NCI-H2081 (cell line): ENCODE measurements at places on chromosomes 7 and 10.
A peak's percentile ranks its signal among the peaks of the same experiment; 100 is the strongest.

- DNase-seq: no peak
Measured at GRCh38 chr7:68038621-68039314, 1042.1 kb downstream of the TYW1 start.

- no peak for DNase-seq
Measured at GRCh38 chr7:139345042-139345441, 3.9 kb downstream of the FMC1 start.

DNA sequence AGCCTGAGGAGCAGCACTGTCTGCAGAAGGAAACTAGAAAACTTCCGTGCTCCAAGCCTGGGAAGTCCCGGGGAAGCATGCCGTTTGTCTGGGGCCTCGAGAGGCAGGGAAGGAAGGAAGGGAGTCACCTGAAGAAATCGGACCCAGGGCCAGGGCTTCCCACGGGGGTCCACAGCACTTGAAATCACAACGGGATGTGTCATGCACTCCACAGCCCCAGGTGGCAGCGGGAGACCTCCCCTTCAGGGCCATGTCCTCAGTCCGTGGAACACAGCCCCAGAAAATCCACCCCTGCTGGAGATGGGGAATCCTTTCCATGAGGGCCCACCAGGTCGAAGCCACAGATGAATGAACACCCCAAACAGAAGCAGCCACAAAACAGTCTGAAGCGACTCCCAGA is 239.5 kb downstream of the MGMT start:
- no peak for DNase-seq

DNA sequence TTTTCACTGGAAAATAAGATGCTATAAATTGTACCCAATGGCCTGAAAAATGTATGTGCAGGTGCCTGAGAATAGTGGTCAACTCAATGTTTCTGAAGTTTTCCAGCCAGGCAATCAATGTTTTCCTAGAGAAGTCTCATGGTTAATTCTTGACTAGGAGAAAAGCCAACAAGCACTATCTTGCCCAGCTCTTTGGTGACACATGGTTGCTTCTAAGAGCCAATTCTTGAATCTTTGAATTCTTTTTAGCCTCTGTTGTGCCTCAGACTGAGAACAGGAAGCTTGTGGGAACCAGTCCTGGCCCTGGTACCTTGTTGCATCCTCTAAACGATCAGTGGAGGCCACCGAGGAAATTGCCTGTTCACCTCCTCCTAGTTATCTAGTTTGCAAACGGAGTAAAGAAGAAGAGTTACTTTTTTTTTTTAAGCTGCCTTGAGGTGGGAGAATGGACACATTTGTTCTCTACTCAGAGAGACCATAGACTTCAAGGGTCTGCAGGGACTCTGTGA is 144.0 kb upstream of the MKLN1 start:
- DNase-seq: no peak

GRCh38 chr10:93115661-93116383 is 42.1 kb downstream of the CYP26A1 start:
- DNase-seq: peak; percentile 12

- DNase-seq: no peak
Measured at GRCh38 chr10:125551247-125551646, 131.7 kb downstream of the TEX36 start.

DNA sequence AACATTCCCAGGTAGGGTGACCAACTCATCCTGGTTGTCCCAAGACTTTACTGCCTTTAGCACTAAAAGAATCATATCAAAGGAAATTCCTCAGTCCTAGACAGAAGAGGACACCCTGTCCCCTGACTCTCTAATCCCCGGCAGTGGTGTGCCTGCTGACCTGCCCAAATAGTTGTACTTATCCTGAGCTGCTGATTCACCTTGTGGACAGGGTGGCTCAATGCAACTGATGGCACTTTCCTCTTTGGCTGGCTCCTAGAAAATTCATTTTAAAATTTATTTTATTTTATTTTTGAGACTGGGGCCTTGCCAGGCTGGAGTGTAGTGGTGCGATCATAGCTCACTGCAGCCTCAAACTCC is 111.7 kb downstream of the JCAD start:
- DNase-seq: no peak

DNA sequence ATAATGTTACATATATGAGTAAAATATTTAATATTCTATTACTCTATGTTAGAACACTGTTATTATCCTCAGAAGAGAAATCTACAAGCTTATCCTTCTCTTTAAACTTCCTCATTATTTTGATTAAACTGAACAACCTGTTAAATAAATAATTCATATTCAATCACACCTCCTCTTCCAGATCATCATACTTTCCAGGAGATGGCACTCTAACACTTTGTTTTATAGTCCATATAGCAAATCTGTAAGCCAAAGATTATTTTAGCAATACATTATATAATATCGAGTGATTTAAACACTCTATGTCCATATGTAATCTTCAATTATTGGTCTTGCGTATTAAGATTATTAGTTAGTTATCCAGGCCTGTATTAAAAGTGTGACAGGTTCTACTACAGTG is 694.1 kb downstream of the ANKRD7 start:
- DNase-seq: peak; percentile 64

DNA sequence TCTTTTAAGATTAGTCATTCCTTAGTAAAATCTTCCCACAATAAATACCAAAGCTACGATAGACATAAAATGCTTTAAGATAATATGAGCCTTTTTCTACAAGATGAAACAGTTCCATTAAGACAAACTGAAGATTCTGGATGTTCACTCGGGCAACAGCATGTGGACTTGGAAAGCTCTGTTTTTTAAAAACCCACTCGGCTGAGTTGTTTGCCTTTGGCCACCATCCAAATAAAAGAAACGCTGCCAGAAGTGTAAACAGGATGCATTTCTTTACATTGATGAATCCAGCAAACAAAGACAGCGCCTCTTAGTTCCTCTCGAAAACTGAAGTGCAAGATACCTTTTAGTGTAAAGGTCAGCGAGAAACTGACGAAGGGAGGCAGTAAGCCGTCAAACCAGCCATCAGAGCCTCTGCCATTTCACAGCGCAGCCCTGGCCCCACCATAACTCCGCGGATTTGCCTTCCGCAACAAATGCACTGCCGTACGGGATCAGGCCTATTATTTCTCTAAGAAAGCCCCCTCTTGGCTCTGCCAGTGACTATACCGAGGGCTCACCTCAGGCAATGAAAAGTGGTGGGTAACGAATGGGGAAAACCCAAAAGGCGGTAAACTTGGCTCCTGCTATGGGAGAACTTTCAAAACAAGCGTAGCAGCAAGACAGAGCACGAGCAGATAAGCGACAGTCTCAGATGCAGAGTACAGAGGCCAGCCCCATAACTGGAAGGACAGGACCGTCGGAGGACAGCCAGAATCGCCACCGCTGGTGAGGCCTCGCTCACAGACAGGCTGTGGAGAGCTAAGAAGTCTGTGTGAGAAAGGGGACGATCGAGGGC is 41.4 kb downstream of the GNA12 start:
- DNase-seq: peak; percentile 68

- peak; percentile 45 for DNase-seq
Measured at GRCh38 chr7:123824754-123825067, 20.3 kb upstream of the HYAL4 start.

DNA sequence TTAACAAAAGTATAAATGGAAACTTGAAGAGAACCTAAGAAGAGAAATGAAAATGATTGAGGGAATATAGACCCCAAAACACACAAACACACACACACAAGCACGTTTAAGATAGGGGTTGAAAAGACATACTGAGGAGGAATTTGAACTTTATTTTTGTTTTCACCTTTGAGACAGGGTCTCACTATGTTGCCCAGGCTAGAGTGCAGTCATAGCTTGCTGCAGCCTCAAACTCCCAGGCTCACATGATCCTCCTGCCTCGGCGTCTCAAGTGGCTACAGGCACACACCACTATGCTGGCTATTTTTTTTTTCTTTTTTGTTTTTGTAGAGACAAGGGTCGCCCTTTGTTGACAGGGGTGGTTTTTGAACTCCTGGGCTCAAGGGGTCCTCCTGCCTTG is 4.0 kb downstream of the BTRC start:
- no peak for DNase-seq

DNA sequence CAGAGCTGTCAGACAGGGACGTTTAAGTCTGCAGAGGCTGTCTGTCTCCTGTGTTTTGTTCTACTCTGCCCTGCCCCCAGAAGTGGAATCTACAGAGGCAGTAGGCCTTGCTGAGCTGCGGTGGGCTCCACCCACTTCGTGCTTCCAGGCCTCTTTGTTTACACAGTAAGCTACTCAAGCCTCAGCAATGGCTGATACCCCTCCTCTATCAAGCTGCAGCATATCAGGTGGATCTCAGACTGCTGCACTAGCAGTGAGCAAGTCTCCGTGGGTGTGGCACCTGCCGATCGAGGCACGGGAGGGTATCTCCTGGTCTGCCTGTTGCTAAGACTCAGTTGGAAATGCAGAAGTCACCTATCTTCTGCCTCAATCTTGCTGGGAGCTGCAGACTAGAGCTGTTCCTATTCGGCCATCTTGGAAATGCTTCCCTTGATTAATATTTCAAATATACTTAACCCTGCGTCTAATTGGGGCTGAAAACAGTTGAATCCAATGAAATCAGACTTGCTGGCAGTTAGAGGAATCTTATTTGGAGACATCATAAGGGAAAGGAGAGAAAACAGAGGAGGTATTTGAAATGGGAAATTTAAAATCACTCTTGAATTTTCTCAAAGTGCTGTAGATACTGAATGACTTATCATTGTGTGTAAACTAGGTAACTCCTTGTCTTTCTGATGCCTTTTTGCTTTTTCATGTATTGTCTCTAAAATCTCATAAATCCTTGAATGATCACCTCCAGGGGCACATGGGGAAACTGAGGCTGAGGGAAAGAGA is 13.8 kb upstream of the CYP3A5 start:
- DNase-seq: no peak

DNA sequence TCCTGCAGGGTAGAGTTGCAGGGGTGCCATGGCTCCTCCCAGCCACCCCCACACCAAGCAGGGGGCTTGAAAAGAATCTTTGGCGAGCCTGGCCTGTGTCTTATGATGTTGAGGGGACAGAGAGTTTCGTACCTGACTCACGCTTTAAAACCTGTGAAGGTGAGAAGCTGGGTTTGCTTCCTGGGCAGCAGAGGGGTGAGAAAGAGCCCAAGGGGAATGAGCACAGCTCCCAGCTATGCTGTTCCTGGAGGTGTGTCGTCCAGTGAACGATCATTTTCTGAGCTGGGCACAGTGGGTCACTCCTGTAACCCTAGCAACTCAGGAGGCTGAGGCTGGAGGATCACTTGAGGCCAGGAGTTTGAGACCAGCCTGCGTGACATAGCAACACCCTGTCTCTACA is 13.5 kb upstream of the ADRB1 start:
- no peak for DNase-seq

DNA sequence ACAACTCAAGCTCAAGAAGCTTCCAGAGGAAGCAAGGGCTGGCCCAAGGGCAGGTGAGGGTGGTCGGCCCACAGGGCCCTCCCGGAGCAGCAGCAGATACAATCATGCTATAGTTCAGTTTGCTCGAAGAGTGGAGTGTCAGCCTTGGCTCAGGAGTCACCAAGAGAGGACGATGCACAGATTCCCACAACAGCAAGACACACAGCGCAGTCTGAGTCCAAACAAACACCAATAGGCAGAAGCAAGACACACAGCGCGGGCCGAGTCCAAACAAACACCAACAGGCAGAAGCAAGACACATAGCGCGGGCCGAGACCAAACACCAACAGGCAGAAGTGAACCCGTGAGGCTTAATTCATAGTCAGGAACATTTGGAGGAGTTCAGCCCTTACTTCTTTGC is 138.4 kb downstream of the PTPRN2 start:
- DNase-seq: no peak

DNA sequence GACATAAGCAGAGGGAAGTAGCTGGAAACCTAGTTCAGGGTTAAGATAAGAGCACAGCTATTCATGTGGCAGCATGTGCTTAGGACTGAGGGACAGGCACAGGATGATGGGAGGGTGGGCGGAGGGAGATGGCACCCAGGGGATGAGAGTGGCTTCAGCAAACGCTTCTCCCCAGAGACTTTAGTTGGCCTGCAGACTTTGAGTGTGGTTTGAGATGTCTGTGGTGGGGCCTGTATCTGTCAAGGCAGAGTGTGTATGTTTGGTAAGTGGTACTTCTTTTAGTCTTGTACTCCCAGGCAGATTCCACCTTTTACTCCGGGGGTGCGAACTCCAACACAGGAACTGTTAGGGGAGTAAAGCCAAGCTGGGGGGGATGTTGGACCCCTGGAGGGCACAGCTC is 88.9 kb downstream of the WDFY4 start:
- DNase-seq: no peak

- DNase-seq: no peak
Measured at GRCh38 chr10:65861249-65861648, 1064.6 kb upstream of the LRRTM3 start.

- DNase-seq: no peak
Measured at GRCh38 chr10:64369885-64370773, 848.9 kb downstream of the REEP3 start.

GRCh38 chr7:137418841-137419240 is 75.3 kb upstream of the PTN start:
- no peak for DNase-seq

- DNase-seq: peak; percentile 85
Measured at GRCh38 chr7:27242555-27243339, at the start of gene EVX1. EVX1 (plus strand) TSS chr7:27242802; CDS start chr7:27243031, 229 bp downstream.

DNA sequence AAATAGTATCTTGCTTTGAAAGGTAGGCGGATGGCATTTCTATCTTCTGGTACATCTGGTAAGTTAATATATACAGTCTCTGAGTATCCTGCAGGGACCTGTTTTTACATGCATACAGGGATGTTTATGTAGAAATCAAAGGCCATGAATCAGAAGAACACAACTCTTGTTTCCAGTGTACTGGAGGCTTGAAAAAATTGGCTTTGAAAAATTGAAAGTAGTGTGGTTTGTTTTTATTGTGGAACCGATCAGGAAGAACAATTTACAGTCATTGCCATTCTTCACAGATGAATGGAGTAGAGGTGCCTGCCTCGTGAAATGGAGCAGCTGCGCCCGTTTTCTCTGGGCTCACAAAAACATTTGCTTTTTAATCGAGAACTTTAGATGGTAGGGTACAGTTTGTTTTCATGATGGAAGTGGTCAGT is 54.0 kb upstream of the RPA3 start:
- DNase-seq: peak; percentile 49

GRCh38 chr10:77497748-77498147 is 139.9 kb downstream of the KCNMA1 start:
- no peak for DNase-seq

DNA sequence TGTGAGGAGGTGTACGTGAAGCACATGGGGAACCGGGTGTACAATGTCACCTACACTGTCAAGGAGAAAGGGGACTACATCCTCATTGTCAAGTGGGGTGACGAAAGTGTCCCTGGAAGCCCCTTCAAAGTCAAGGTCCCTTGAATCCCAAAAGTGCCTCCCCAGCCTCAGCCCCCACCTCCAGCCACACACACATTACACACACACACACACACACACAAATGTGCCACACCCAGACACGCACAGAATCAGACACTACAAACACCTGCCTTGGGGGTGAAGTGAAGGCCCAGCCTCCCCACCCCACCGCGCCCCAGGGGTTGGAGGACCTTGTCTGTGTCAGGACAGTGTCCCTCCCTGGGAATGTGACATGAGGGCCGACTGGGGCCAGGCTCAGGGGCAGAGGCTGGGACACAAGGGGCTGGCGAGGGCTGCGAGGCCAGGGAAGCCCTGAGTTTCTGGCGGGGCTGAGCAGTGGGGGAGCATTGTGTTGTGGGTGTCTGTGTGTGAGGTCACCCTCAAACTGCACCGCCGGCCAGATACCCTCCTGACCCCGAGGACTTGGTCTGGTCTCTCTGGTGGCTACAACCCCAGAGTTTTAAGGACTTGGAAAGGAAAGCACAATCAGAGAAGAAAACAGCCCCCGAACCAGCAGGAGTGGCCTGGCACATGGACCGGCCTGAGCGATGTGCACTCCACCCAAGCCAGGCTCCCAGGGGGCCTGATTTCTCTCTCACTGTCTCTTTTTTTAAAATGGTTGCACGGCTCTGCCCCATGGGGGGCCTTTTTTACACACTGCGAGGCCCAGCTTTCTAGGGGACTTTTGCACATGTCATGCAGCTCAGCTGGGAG is 4.0 kb upstream of the ATP6V1F start:
- no peak for DNase-seq
